ENCODE measurements at places on chromosomes 11 and 22.

- DNase-seq: no peak
Observed at GRCh38 chr11:76159983-76160661, 46.2 kb downstream of the WNT11 start.

DNA sequence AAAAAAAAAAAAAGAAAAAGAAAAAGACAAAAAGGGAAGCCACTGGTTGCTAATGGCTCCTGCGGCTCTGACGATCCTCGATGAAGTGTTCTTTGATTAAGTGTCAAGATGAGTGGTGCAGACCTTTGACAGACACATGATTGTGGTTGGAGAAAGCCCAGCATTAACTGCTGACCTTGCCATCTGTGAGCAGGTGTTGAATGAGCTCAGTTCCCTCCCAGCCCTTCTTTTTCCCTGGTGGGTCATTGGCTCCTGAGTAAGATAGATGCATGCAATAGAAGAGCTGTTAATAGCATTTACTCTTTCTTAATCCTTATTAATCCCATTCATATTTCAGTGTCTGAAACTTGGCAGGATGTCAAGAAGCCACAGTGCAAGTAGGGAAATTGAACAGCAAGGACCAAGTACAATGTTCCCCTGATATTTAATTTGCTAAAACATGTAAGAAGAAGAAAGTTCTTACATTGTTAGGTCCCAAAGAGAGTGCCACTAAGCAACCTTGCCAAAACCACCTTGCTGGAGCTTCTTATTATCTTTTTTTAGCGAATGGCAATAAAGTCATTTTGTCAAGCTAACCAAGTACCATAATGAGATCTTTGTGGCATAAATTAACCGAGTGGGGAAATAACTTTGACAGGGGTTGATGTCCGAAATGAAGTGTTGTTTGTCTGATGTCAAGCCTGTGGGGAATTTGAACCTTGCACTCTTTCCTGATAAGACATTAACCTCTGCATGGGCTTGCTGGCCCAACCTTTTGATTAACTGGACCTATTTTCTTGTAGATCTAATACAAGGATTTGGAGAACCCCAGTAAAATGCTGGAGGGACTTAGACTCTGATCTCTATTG lies 113.7 kb downstream of the PTPRJ start:
- DNase-seq: no peak

GRCh38 chr22:34765115-34765514 lies 300.8 kb upstream of the ISX start:
- no peak for DNase-seq

DNA sequence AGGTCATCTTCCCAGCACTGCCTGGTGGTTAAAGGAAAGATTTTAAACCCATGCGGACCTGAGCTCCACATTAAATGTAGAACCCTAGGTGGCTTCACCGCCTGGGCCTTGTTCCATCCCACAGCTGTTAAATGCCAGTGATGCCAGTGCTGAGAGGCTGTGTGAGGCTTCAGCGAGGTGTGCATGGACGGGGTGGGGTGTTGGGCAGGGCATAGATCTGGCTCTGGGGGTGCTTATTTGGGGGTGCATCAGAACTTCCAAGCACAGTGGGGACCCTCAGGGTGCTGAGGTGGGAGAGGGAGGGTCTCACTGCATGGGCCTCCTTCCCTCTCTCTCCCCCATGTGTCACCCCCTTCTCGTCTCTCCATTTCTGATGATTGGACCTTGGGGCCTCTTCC lies 90.1 kb upstream of the B3GAT1 start:
- DNase-seq: no peak

DNA sequence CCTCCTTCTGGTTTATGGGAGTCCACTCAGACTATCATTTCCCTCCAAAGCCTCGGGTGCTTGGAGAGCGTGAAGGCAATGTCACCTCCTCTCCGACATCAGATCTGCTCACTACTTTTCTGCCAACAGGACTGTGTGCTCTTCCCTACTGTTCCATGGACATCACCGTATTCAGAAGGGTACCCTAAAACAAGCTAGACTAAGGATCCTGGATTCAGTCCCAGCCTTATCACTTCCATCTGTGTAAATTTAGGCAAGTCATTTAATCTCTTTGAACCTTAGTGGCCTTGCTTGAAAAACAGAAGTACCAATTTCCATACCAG lies 78.2 kb downstream of the KCNC1 start:
- DNase-seq: no peak

GRCh38 chr22:24175160-24175808 lies 6.0 kb upstream of the SUSD2 start:
- peak; percentile 47 for DNase-seq

GRCh38 chr11:59261150-59261549 lies 48.4 kb upstream of the MPEG1 start:
- DNase-seq: no peak

DNA sequence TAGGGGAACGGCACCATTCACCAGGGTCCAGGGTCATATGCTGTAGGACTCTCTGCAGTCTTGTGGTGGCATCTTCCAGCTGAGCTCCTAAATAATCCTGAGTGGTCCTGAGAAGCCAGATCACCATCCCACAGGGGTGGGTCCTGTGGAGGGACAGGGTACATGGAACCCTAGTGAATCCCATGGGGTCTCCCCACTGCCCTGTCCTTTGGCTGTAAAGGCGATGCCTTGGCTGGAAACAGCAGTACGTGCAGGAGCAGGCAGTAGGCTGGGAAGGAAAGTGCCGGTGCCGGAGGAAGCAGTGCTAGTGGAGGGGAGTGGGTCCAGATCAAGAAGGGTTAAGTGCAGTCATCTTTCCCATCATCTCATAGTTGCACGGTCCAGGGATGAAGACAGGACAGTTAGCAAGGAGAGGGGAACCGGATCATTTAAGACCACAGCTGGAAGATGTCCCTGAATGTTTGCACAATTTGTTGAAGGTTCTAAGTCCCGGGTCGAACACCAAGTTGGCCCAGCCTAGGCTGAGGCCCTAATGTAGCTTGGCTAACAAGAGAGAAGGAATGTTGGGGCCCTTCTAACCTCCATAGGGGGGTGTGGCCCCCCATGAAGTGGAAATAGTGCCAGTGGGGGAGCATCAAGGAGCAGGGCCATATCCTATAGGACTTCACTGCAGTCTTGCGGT lies 18.1 kb downstream of the TSPAN32 start:
- no peak for DNase-seq

DNA sequence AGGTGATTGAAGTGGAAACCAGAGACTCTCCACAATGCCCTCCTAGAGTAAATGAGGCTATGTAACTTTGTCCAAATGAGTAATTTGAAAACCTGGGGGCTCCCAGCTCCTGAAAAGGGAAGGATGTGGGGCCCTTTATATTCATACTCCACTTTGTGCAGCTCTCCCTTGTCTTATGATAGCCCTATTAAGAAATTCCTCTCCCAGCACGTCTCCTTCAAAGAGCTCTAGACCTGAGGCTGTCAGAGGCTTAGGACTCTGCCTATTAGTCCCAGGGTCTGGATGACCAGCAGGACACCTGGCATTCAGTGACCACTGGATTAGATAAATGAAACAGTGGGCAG lies 2.1 kb downstream of the SLC43A1 start:
- DNase-seq: no peak

GRCh38 chr11:7573193-7573557 lies 59.4 kb downstream of the PPFIBP2 start:
- DNase-seq: no peak

- DNase-seq: no peak
Observed at GRCh38 chr22:50607659-50608020, 7.0 kb downstream of the MAPK8IP2 start.

DNA sequence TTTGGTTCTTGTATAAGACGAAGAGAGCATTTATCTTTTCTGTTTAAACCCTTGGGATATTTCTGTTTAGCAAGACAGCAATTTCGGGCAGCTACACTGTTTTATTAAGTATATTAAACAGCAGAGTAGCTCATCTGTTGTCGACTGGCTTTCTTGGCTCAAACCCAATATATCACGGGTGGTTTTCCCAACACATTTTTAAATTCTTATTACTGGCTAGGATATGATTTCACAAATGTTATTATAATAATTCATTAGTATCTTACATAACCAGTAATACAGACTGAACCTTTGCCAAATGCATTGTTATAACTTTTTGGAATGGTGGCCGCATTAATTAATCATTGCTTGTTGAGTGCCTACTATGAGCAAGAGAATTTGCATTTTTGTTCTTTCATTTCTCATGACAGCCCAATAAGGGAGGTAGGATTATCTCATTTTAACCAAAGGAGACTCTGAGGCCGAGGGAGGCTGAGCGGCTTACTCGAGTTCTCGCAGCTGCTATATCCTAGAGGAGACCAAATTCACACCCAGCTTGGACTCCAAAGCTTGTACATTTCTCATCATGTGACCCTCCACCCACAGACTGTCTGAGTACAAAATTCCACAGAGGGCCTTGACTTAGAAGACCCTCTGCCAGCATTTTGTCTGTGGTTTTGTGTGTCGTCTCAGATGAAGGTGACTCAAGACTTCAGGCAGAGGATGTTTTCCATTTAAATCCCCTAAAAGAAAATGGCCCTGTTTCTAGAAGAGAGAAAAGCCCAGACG lies 304.9 kb downstream of the NTM start:
- no peak for DNase-seq

- DNase-seq: no peak
Observed at GRCh38 chr11:116857316-116857715, 19.9 kb upstream of the APOA1 start.

GRCh38 chr22:28146401-28147314 lies 227.6 kb upstream of the PITPNB start:
- DNase-seq: no peak

GRCh38 chr11:59560702-59561473 lies 49.5 kb downstream of the OR4D9 start:
- peak; percentile 75 for DNase-seq

DNA sequence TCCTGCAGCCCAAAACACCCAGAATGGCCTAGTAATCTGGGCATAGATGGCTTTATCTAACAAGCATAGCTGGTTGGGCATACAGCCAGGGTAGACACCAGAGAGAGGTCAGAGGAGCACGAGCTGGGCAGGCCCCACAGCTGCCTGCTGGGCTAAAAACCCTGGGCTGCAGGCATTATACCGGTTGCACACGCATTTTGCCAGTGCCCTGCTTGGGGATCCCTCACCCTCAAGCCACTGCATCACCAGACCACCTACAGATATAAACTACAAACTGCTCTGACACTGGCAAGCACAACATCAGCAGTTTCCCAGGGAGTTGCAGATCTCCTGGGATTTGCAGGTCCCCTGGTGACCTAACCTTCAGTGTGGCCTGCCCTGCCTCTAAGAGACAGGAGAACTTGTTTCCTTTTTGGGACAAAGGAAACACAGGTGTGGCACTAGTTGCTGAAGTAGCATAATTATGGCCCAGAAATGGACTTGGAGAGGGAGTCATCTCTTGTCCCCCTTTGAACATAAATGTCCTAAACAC lies 79.1 kb upstream of the SC5D start:
- no peak for DNase-seq

DNA sequence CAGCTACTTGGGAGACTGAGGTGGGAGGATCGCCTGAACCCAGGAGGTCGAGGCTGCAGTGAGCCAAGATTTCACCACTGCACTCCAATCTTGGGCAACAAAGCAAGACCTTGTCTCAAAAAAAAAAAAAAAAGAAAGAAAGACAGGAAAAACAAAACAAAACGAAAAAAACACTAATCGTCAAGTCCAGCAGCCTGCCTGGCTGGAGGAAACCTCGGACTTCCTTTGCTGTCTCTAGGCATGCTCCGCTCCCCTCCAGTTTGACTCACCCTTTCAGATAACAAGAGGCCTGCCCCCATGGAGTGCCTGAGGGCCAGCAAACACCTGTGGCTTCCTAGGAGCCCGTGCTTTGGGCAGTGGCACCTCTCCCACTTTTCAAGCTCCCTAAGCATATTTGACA lies 28.8 kb upstream of the CHKA start:
- DNase-seq: no peak

GRCh38 chr22:30143265-30143664 lies 63.0 kb downstream of the HORMAD2 start:
- no peak for DNase-seq

- DNase-seq: no peak
Observed at GRCh38 chr11:6663794-6664469, 8.3 kb upstream of the DCHS1 start.

GRCh38 chr22:24504540-24504939 lies 9.4 kb downstream of the UPB1 start:
- no peak for DNase-seq

GRCh38 chr11:131760091-131761061 lies 390.0 kb downstream of the NTM start:
- no peak for DNase-seq

- DNase-seq: no peak
Observed at GRCh38 chr11:3002871-3003270, 10.7 kb upstream of the NAP1L4 start.

GRCh38 chr11:82529936-82530335 lies 203.7 kb downstream of the FAM181B start:
- no peak for DNase-seq

GRCh38 chr11:117230286-117230961 lies 1.4 kb downstream of the PCSK7 start:
- no peak for DNase-seq

GRCh38 chr22:25763239-25763777 lies 21.3 kb downstream of the MYO18B start:
- DNase-seq: no peak

GRCh38 chr22:20982563-20982882 lies 426 bp downstream of the LZTR1 start:
- no peak for DNase-seq

GRCh38 chr11:78925387-78925786 lies 350.7 kb upstream of the NARS2 start:
- DNase-seq: no peak

DNA sequence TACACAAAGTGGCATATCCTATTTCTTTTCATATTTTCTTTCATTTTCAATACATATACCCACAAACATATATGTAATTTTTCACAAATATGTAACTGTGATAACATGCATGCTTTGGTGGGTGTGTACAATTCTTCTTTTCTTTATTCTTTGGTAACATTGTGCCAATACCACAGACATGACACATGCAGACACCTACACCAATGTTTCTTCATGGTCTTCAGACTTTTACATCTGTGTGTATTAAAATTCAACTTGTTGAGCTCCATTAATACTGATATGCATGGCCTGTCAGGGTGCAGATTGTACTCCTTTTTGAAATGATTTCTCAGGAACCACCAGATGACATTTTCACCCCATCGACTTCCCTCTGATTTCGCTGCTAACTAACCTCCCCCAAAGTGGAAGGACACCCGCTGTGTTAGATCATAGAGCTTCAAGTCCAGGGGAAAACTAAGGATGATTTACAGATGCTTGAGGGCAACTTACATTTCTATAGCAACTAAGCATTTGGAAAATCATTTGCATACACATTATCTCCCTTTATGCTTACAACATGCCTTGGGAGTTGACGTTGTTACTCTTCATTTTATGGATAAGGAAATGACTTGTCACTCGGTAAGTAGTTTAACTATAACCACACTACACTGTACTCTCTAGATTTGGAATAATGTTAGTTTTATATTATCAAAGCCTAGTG lies 10.5 kb upstream of the PANX3 start:
- DNase-seq: no peak

GRCh38 chr22:47786650-47787290 lies 1024.3 kb downstream of the TBC1D22A start:
- no peak for DNase-seq

DNA sequence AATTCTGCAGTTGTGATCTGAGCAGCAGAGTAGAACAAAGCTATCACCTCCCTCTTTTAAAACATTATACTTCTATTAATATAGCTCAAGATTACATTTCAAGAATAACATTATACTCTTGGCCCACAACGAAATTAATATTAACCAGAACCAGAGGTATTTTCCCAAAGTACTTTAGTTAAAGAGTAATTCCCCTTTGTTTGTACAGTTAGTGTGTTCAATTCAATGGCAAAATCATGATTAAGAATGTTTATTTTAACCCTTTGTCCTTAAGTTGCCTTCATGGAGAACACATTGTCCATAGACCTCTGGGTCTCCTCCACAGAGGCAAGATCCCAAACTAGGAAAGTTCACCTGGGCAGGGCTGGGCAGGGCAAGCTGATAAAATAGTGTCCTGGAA lies 88.0 kb upstream of the CSNK2A3 start:
- no peak for DNase-seq
